NCI-H460 (cell line): ENCODE measurements at places on chromosomes 13 and 19.
A peak's percentile ranks its signal among the peaks of the same experiment; 100 is the strongest.

GRCh38 chr19:54231077-54231931 is 8.5 kb upstream of the LILRB3 start:
- DNase-seq = peak; percentile 53

DNA sequence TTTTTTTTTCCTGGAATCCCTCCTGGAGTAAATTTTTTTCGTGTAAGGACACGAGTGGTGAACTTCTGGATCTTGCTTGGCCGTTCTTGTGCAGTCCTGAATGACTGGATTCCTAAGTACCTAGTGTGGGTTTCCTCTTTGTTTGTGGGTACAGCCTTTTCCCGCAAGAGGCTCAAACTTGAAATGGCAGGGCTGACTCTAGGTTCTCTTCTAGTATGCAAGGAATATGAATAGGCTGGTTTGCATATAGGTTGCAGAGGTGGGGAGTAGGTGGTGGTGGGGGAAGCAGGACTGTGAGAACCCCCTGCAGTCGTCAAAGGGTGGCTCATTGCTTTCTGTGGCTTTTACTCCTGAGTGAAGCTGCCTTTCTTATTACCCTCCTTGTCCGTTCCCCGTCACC is 13.6 kb downstream of the UBAC2 start:
- no peak for DNase-seq

DNA sequence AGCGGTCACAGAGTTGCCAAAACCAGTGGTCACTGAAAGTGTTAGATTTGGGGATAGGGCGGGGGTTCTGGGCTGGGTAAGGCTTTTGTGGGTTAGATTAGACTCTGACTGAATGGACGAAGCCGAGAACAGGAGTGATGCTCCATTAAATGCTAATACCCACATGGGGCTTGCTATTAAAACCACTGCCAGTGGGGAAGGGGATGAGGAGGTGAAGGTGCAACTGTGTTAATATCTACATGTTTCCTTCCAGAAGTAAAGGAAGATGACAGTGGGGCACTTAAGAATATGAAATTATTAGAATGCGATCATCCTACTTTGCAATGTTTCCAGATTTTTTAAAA is 573 bp upstream of the ZNF614 start:
- DNase-seq = no peak

DNA sequence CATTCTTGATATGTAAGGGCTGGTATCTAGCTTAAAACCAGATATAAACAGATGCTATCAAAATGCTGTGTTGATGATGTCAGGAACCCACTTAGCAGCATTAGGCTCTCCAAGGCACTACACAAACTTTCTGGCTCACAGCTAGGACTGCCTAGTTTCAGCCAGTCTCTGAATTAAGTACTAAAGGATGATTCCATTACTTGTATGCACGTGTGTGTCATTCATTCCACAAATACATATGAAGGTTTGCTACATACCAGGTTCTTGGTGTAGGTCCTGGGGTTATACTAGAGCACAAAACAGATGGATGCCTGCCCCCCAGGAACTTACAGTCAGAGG is 151.5 kb downstream of the RGCC start:
- no peak for DNase-seq

DNA sequence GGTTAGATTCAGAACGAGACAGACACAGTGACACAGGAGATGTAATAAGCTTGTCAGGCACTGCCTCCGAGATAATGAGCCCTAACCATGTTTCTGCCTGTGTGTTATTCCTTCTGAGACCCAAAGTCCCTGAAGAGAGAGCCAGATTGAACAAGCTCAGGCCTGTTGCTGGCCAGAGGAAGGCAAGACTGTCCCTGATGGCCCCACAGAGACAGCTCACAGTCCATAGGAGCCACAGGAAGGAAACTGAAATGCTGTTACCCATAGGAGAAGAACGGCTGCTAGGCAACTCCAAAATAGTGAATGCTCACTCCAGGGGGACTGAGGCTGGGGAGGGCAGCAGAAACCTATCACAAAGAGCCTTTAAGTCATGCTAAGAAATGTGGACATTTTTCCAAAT is 31.8 kb upstream of the RFXAP start:
- DNase-seq = no peak

DNA sequence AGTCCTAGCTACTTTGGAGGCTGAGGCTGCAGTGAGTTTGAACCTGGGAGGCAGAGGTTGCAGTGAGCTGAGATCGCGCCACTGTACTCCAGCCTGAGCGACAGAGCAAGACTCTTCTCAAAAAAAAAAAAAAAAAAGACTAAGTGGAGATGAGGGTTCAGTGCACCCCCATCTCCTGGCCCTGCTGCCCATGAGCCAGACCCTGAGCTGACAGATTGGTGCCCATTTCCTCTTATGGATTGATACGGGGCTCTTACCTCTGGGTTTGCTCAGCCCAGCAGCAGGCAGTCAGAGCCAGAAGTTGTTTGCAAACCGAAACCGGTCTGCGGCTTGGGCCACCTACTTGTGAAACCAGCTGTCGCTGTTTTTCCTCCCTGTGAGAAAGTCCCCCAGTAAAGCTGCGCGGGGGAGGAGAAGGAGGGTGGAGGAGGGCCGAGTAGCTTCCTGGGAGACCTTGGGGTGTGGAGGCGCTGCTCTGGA is 36.9 kb downstream of the ARRDC2 start:
- DNase-seq = no peak

DNA sequence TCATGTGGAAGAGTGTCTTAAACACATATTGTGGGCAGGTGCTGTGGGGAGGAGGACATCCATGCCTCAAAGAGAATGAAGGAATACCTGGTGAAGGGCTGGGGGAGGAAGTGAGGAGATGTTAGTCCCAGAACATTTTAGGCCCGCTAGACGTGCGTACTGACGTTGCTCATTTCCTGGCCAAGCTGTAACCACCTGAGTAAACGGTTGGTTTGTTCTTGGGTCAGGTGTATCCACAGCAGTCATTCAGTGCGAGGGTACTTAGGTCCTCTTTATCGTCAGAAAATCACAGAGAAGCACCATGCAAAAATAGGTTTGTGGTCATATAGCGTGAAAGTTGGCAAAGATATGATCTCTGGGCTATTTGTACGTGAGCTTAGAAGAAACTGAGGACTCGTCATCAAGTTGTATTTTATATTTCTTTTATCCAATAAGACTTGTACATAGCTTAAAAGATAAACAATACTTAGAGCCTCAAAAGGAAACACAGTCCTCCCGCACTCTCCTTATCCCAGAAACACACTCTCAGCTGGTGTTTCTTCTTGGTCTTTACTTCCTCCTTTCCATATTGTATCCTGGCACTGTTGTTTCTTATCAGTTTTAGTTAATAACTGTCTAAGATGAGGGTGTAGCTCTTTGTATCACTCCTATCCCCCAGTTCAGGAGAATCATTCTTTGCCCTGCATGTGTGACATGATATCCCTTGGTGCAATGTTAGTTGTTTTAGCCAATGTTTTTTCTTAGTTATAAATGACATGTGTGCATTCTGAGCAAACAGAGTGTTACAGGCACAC is 52.0 kb downstream of the ARHGEF7 start:
- no peak for DNase-seq

- no peak for DNase-seq
Observed at GRCh38 chr13:41597348-41598041, 140.1 kb downstream of the RGCC start.

DNA sequence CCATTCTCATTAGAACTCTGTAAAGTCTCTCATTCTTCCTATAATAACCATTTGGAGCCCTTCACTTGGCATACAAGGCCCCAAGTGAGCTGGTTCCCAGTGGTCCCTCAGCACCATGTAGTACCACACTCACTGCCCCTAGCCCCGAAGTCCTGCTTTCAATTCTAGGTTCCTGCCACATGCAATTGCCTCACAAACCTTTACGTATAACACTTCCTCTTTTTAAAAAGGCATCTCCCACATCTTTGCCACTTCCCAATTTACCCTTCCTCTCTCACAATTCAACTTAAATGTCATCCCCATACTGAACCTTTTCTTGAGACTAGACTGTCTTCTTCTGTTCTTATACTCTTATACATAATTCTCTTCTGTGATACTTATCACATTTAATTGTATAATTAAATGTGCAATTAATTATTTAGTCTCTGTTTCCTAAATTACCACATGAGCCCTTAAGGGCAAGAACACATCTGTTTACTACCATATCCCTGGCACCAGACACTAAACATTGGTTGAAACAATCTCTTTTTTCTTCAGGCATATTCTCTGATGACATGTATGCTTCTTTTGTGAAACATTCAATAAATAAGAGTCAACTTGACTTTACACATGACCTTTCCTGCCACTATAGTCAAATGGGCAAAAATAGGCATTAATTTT is 304.0 kb downstream of the SPRY2 start:
- no peak for DNase-seq

- DNase-seq = no peak
Observed at GRCh38 chr19:56301886-56302620, 12.6 kb downstream of the ZSCAN5A start.

DNA sequence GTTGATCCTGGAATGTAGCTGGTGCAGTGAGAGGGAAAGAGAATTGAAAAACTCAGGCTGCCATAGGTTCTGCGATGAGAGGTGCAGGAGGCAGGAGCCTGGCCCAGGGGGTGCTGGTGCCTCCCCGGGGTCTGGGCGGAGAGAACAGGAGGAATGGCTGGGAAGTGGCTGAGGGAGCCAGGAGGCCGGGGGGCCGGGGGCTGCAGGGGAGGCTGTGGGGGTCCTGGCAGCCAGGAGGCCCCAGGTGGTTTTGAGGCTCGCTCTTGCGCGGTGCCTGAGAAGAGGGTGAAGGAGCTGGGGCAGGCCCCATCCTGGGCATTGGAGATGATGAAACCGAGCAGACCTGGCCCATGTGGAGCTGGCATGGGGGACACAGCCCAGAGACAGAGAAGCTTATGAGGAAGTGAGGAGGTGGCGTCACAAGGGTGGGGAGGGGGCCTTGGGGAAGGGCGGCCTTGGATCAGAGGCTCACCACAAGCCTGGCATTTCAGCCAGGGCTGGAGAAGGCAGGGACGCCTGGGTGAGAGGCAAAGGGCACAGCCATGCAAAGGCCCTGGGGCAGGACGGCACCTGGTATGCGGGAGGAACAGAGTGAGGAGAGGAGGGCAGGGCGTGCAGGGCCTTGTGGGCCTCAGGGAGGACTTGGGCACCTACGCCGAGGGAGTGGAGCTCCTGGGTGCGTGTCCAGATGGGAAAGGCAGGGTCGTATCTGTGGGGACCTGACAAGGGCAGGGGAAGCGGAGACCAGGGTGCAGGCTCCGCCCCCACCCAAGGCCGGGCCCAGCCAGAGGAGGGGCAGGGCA is 1.3 kb upstream of the TEKTIP1 start:
- no peak for DNase-seq

DNA sequence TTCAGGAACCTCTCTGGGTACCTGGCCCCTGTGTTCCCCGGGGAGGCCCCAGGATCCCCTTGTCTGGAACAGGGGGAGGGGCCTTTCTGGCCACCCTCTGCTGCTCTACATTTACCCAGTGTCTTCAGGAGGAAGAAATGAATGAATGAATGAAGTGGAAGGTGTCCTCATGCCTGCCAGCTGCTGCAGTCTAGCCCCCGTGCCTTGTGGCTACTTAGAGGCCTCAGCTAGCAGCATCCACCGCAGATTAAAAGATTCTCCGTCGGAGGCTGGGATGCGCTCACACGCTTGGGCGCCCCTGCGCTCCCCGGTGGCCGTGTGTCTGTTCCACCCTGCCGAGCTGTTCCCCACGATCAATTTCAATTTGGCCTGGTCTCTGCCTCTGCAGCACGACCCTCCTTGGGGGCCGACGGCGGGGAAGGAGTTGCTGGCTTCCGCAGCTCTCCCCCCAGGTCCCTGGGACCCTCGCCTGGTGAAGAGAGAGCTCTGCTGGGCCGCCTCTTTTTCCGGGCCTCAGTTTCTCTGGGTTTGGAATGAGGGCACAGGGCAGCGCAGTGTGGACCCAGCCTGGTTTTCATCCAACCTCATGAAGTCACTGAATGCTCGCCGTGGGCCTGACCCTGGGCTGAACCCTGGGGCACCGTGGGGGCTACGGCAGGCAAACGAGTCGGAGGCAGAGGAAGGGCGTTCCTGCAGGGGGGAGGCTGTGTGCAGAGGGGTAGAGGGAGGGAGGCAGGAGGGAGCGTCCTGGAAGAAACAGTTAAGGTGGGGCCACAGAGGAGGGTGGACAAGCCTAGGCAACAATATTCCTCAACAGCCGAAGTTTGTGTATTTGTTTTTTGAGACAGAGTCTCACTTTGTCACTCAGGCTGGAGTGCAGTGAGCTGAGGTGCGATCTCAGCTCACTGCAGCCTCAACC is 28.3 kb downstream of the EFNA2 start:
- DNase-seq = no peak

- no peak for DNase-seq
Observed at GRCh38 chr13:60788156-60788829, 391.3 kb downstream of the TDRD3 start.

DNA sequence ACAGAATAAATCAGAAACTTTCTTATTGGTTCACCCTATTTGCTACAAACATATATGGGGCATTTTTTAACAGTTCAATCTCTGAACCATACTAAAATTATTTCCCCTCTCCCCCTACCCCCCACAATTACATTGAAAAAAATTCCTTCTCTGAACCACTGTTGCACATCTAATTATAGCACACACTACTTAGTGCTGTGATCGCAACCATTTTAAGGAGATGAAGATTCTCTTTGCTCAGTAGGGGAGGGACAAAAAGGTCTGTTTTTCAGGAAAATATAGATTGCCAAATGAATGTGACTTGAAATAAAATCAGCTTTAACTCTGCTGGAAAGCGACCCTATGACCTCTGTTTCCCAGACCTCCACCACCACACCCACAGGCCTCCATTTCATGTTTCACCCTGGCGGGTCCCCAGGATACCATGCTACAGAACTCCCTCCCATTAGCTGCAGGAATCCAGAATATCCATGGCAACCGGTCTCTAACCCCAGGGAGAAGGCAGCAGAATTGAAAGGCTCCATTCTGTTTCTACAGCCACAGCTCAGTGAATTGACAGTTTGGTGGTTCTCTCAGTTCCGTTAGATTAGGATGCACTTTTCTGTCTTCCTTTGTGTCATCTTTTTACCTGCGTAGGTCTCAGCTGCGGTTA is 286.3 kb downstream of the TBC1D4 start:
- no peak for DNase-seq

DNA sequence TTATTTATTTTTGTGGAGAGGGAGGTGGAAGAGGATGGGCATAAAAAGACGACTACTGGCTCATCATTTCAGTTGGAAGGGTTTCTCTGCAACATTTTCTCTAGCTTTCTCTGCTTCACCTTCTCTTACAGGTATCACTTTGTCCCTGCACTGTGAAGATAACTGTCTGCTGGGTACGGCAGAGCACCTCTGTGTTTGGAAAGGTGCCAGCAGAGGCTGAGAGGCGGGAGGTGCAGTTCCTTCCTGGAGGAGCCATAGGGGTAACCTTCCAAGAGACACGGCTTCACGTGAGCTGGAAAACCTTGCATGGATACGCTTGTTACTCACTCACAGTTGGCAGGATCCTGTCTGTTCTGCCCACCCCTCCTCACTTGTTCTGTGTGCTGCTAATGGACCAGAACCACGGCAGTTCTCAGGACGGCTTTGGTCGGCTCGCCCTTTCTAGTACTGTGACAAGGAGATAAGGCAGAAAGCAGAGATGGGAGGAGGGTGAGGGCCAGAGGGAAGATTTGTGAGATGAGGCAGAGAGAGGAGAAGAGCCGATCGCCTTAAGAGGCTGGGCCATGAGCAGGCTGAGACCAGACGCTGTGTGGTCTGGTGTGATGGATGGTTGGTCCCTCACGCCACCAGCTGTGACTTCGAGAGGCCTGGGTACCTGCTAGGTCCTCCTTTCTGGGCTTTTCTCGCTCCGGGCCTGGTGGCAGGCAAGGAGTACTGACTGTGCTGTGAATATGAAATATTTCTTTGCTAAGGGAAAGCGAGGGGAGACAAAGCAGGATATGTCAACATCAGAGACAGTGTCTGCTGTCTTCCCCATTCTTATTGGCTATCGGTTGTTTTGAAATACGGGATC is 66.8 kb downstream of the MRPL57 start:
- DNase-seq = no peak
